ENCODE measurements at places on chromosomes 5 and 9. TPM values are rescaled to one million over a fixed set of nuclear protein-coding genes. Genes with fewer than 3 reads are reported as not detected.

Gene SLC27A6
- total RNA-seq, result under 0.01 TPM

Gene SLC23A1
- not detected for total RNA-seq

Gene PHYKPL
- 27.9 TPM for total RNA-seq

Gene SMIM15
- total RNA-seq, result 20.0 TPM

Gene CAMK2A
- not detected for total RNA-seq

Gene CRB2
- not detected for total RNA-seq

Gene NDUFAF2
- total RNA-seq, result 15.7 TPM

Gene GABRA1
- not detected for total RNA-seq

Gene TMEM267
- total RNA-seq, result 4.1 TPM

Gene LRRC19
- not detected for total RNA-seq

Gene CCNJL
- 6.3 TPM for total RNA-seq

Gene ARHGEF37
- 16.1 TPM for total RNA-seq

Gene NPR3
- total RNA-seq, result 0.22 TPM

Gene MYORG
- total RNA-seq, result 2.6 TPM

Gene MAMDC4
- total RNA-seq, result 2.0 TPM

Gene ZFAND5
- total RNA-seq, result 53.2 TPM

Gene ARL14EPL
- under 0.01 TPM for total RNA-seq

Gene BNC2
- total RNA-seq, result 6.5 TPM

Gene IFNE
- total RNA-seq, result not detected

Gene SELENOP
- 51.4 TPM for total RNA-seq

Gene HRCT1
- 1.8 TPM for total RNA-seq

Gene PGGT1B
- total RNA-seq, result 14.3 TPM

Gene DNAJC18
- total RNA-seq, result 6.5 TPM

Gene ACTBL2
- total RNA-seq, result under 0.01 TPM
